Stimulated activated CD8-positive, alpha-beta memory T cell treated with anti-CD3 and anti-CD28 coated beads, Interleukin-2, amount 100 ng/mL, for 48 hours (primary cell): ENCODE measurements at places on chromosomes 6 and 20.

DNA sequence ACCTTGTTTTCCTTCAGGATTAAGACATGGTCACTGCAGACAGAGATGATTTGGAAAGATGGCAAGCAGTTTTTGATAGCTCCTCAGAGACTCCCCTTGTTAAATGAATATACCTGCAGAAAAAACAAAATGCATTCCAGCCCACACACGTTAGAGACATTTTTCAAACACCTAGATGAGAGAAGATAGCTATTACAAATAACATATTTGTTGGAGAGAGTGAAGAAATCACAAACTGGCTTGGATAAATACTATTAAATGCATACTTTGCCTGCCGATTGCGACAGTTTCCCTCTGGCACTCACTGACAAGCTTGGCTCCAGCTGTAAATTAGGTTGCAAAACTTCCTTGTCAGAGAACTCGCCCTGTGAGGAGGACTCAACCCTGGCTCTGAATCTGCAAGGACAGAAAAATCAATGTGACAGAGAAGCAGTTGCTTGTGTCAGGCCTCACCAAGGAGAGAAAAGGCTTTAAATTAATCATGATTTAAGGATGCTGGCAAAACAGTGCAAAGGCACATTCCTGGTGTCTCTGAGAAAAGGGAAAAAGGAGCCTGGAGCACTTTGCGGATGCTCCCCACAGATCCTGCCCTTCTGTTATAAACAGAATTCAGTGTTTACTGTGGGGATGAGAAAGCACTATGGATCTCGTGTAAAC, 423.7 kb upstream of the MARCKS start:
- DNase-seq = no peak

DNA sequence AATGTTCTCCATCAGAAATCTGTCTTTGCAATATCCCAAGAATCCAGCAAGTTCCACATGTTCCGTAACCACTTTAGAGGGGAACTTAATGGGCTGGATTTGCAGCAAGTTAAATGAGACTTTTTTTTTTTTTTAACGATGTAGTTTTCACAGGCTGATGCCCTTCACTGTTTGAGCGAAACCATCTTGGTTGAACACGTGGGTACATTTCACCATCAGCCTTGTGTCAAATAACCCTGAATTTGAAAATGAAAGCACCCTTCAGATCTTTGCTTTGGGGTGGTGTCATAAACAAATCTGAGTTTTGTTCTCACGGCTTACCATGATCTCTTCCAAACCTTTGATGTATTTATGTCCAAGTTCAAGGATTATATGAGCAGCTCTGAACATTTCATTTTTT, 73.7 kb upstream of the EXOC2 start:
- no peak for DNase-seq

DNA sequence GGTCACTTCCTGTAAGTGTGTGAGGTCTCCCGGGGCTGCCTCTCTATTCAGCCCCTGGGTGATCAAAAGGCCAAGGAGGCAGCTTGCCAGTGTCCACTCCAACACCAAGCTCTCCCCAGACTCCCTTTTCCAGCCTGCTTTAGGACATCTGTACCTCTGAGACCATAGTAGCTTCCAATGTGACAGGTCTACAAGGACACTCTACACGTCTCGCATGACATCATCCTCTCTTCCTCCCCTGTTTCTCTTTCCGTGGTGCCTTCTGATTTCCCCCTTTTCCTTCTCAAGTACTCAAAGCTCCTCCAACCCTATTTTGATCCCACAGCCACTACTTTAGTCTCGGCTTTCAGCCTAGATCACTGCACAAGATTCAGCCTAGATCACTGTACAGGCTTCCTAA, 26.4 kb downstream of the HLA-F start:
- DNase-seq = no peak

DNA sequence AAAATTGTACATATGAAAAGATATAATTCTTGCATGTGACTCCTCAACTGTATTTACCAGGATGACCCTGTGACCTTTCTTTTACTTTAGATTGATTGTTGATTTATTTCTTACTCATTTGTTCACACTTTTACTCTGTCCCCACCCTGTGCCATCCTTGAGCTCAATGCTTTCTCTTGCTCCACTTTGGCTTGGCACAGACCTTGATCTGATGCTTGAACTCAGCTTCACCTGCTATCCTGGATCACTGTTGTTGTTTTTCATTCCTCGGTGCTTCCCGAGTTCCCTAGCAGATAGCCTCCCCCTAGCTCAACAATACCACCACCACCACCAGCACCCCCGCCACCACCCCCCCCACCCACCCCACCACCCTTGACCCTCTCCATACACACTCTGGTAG, 102.1 kb downstream of the EYA4 start:
- DNase-seq = no peak

DNA sequence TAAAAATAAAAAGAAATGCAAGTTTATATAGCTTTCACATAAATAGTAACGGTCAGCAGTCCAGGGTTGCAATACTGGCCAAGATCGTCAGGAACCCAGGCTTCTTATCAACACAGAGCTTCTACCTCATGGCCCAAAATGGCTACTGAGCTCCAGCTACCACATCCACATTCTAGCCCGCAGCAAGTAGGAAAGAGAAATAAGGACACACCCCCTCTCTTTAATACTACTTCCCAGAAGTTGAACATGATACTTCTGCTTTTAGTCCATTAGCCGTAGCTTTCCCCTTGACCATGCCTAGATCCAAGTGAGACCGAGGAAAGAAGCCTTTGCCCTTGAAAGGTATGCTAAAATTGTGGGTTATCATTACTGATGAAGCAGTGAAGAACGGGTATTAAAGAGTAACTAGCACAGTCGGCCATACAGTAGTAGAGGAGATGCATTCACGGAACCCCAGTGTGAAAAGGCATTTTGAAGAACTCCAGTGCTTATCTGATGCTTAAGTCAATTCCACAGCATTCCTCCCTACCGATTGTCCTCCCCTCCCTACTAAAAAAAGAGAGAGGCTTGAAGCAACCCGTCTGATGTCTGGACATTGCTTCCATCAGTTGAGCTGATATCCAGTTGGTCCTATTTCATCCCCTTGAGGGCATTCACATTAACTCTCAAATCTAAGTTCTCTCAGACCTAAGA, 226.9 kb upstream of the RREB1 start:
- DNase-seq = no peak

DNA sequence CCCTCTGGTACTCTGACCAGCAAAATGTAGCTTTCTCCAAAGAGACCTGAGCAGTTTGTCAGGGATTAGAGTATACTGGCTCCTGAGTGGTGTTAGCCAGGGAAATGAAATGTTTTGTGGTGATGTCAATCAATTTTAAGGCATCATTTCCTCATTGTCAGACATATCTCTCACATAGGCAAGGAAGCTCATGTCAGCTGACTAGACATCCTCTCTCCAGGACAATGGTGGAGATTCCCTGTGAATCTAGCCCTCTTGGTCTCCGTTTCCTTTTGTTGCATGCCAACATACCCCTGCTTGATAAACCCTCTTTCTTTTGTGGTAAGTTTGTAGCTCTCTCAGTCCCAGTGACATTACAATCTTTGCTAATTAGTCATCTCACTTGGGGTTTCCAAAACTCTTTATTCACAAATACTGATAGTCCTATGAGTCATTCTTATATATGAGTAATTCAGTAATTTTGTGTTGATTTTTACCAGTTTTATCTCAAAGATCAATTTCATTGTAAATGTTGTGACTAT, 135.6 kb upstream of the PTPRK start:
- DNase-seq = no peak

- DNase-seq = no peak
Measured at GRCh38 chr6:108097882-108098281, 23.3 kb upstream of the OSTM1 start.

- DNase-seq = no peak
Measured at GRCh38 chr6:109853951-109854350, 124.2 kb upstream of the GPR6 start.

DNA sequence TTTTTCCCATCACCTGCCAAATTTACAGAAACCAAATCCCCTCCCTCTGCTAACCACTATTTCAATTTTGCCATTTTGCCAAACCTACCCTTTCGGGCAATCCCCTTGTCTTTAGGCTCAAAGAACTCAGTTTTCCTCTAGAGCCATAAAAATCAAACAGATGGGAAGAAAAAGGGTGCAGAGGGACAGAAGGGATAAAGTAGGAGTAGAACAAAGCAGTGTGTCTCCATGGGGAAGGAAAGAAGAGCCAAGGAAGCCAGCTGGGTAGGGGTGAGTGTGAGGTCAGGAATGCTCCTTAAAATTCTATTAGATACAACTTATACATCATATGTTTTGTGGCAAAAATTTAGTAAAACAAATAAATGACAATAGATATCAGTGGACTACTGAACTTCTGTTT, 316.5 kb downstream of the BTBD9 start:
- no peak for DNase-seq

DNA sequence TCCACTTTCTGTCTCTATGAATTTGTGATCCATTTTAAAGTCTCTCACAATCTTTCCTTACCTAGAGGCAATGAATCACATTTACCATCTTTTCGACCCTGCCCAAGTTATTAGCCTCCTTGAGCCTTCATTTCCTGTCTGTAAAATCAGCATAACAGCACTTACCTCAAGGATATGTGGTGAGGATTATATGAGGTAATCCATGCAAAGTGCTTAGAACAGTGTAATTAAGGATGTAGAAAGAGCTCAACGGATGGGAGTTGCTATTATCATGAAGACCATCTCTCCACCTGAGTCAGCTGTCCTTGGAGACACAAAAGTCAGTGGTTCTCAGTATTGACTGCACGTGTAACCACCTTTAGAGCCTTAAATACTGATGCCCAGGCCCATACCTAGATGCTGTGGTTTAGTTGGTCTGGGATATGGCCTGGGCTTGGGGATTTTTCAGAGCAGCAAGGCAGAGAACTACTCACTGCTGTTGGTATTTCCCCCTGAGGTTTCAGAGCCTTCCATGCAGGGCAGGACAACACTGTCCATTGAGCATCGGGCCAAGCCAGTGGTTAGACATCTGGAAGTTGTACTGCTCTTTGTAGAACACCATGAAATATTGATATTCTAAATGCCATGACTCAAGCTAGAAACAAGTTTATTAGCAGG, 55.8 kb downstream of the LYRM2 start:
- no peak for DNase-seq
